T-cell (primary cell): ENCODE measurements at places on chromosomes 3 and 15.

DNA sequence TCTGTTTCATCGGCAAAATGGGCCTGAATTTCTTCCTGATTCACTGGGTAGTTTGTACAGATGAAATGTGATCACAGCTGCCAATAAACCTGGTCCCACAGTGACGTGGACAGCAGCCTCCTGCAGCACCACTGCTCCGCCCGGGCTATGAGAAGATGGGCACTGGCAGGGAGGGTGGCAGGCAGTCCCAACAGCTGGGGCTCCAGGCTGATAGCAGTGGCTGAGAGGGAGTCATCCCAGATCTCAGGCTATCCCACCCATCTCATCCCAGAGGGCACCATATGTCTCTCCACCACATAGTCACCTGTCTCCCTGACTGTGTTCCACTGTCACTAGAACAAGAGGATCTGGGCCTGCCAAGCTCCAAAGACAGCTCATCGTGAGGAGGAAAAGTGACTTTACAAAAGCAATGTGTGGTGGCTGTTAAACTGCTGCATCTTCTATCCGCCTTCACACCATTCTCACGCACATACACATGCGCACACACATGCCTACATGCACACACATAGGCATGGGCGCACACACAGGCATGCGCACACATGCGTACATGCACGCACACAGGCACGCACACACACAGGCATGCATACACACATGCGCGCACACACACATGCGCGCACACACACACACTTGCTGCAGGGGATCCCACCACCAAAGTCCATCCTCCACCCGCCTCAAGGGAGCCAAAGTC, 46.2 kb downstream of the RGMA start:
- no peak overlapping the region for H3K4me3 ChIP-seq
- DNase-seq: no peak
- H3K4me1 ChIP-seq: peaks cover 15% of the 10 kb centered on the region
- H3K27ac ChIP-seq: no peak overlapping the region

- no peak overlapping the region for H3K4me3 ChIP-seq
- no peak overlapping the region for H3K27ac ChIP-seq
- H3K36me3 ChIP-seq: no peaks in the 10 kb centered on the region
- H3K4me1 ChIP-seq: no peaks in the 10 kb centered on the region
Measured at GRCh38 chr15:32787949-32788348, 70.1 kb downstream of the GREM1 start.

DNA sequence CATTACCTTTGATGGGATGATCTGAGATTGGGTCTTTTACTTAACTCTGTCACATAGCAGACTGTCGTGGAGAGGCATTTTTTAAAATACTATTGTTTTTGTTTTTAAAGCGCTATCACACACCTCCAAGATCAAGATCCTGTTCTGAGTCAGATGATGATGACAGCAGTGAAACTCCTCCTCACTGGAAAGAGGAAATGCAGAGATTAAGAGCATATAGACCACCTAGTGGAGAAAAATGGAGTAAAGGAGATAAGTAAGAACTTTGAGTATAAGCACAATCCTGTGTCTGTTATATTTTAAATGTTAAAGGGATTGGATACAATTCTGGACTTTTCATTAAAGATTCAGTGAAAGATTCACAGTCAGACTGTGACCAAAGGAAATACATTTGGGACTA, 18.4 kb upstream of the ZBTB47 start:
- no peak for DNase-seq
- no peaks in the 10 kb centered on the region for H3K27me3 ChIP-seq

DNA sequence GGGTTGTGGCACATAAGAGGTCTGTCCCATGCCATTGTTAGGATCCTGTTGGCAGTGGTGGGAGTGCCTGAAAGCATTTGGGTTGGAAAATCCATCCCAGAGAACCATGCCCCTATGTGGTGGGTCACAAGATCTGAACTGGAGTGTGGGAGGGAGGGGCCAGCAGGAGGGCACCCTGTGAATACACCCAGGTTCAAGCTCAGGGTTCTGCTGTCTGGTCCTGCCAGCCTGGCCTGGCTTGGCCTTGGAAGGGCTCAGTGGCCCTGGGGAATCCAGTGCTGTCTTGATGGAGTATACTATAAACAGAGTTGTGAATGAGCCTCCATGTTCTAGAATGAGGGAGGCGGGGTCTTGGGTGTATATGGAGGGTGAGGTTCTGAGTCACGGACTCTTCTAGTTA, 11.8 kb downstream of the ANKDD1A start:
- no peaks in the 10 kb centered on the region for H3K4me1 ChIP-seq
- no peaks in the 10 kb centered on the region for H3K36me3 ChIP-seq
- DNase-seq: no peak
- H3K4me3 ChIP-seq: no peak overlapping the region
- H3K27ac ChIP-seq: no peak overlapping the region
- no peaks in the 10 kb centered on the region for H3K27me3 ChIP-seq

GRCh38 chr15:60442031-60442650, 36.8 kb downstream of the ICE2 start:
- H3K36me3 ChIP-seq: peaks cover 2% of the 10 kb centered on the region
- no peaks in the 10 kb centered on the region for H3K4me1 ChIP-seq
- H3K27ac ChIP-seq: no peak overlapping the region
- DNase-seq: no peak

DNA sequence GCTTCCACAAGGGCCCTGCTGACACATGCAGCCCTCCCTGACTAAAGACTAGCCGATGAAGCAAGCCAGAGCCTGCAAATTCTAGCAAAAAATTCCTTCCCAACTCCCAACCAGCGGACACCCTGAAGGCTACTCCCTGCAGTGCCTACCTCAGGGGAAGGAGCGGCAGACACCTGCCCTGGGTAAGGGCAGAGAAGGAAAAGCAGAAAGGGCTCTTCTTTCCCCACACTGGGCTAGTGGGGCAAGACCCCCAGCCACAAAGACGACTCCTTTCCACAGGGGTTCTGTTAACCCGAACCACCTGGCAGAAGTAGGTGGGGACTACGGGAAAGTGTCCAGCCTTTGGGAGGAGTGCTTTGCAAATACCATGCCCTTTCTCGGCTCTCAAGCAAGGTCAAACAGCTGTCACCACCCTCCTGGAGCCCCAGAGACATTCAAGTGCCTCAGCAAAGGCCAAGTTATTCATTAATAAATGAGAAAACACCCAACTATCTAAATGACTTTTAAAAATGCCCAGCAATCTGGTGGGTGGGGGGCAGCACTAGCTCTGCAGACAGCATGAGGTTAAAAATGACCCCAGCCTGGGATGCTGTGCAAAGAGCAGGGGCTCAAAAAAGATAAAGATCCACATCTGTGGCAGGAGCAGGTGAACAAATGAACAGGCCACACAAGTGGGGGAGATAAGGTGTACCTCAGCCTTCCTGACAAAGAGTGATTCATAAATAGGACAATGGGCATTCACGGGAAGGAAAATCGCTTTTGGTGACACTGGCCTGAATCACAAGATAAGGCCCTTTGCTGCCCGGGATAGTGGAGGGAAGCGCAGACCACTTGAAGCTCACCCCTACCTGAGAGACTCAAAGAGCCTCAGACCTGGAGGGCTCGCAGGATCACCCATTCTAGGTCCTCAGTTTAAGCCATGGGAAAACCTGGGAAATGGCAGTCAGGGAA, 33.0 kb downstream of the CCDC12 start:
- no peak overlapping the region for H3K4me3 ChIP-seq
- H3K27ac ChIP-seq: no peak overlapping the region
- no peaks in the 10 kb centered on the region for H3K27me3 ChIP-seq
- peaks cover 3% of the 10 kb centered on the region for H3K36me3 ChIP-seq

DNA sequence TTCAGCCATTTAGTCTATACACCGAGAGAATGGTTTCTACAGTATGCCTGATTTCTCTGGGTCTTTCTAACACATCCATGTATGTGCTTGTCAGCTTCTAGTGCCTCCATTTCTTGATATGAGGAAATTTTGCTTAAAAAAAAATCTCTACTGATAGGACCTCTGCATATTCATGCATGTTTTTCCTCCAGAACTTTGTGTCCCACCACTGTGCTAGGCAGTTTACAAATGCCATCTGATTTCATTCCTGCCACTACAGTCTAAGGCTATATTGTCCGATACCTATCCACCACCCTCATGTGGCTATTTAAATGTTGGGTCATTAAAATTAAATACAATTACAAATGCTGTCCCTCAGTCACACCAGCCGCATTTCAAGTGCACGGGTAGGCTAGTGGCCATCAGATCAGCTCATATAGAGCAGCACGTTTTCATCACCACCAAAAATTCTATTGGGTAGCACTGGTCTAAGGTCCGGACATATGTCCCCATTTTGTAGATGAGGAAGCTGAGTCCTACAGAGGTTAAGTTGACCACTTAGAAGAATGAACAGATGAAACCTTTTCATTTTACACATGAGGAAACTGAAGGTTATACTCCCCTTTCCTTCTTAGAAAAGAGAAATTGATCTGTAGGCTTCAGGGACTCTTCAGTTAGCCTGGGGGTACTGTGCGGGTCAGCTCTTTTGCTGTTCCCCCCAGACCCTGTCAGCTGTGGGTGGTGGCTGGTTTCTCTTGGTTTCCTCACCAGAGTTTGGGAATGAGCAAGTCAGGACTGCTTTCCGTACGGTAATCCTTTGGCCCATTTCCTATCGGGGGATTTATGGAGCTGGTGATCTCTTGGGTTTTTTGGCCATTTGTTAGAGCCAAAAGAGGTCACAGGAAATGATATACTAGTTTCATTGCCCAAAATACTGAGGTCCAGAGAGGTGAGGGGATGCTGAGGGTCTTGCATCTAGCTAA, 56.5 kb downstream of the SMAD3 start:
- H3K4me1 ChIP-seq: peaks cover 33% of the 10 kb centered on the region
- H3K27ac ChIP-seq: peak overlapping the region; percentile 96
- no peak overlapping the region for H3K4me3 ChIP-seq
- H3K27me3 ChIP-seq: no peaks in the 10 kb centered on the region

GRCh38 chr3:11555881-11556633, 87.7 kb downstream of the VGLL4 start:
- no peak overlapping the region for H3K4me3 ChIP-seq
- no peak for DNase-seq
- H3K36me3 ChIP-seq: peaks cover 33% of the 10 kb centered on the region

DNA sequence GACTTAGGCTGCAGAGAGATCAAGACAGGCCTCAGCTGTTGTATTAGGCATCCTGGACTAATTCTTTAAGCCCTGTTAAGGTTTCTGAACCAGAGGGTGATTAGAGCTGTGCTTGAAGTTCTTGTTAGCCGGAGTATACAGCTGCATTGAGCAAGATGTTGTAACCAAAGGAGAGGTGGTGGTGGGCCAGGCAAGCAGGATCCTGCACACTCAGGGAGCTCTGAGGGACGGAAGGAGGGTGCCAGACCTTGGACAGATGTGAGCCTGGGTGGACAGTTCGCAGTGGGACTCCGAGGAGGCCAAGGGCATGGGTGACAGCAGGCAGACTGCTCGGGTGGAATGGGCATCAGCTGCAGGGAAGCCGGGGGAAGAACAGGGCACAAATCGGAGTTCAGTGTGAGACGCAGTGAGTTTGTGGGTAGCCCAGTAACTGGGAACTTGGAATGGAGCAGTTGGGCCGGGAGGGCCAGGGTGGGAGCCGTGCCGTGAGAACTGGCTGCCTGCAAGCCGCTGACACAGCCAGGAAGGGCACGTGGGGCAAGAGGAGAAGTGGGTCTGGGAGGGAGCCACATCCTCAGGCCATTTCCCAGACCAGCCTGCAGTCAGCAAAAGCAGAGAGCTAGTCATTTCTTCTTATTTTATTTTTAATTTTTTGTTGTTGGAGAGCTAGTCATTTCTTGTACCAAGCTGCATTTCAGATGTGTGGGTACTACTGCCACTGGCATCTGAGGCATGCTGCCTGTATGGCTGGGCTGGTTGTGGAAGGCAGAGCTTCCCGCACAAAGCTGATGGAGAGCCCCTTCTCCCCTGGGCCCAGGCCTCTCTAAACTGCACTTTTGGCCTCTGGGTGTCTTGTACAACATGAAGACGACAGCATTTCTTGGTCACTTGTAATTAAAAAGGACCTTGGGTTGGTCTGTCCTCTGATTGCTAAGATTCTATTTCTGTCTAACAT, 61.0 kb downstream of the PGPEP1L start:
- H3K27me3 ChIP-seq: no peaks in the 10 kb centered on the region
- H3K4me1 ChIP-seq: no peaks in the 10 kb centered on the region
- no peak overlapping the region for H3K4me3 ChIP-seq
- DNase-seq: no peak

DNA sequence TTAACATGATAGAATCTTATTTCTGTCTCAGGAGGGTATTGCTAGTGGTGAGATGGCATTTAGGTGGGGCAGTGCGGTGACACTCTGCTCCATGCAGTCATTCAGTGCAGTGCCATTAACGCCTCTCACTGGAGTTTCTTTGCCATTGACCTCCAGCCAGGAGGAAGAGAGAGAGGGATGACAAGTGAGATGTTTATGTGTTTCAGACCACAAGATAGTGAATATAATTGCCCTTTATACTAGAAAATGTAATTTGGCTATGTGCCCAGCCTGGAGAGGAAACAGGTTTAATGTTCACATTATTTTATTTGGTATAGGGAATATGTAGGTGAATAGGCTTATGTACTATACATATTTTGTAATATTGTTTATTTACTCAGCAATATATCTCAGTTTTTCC, 84.5 kb downstream of the ZIC1 start:
- no peaks in the 10 kb centered on the region for H3K36me3 ChIP-seq
- H3K27me3 ChIP-seq: no peaks in the 10 kb centered on the region
- no peak for DNase-seq
- no peaks in the 10 kb centered on the region for H3K4me1 ChIP-seq
- H3K27ac ChIP-seq: no peak overlapping the region
- no peak overlapping the region for H3K4me3 ChIP-seq

DNA sequence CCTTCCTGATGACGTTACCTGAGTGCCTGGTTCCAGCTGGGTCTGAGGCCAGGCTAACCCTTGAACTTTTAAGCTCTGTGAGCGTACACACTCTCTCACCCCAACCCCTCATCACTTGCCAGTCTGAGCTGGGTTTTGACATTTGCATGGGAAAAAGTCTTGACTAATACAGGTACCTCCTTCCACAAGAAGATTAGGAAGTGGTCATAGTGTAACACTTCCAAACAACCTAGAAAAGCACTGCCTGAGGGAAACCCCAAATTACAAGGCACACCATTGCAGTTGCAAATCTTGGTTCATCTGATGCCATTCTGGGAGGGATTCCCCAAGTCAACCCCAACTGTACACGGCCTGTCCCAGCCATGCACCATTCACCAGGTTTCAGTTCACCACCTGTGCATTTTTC, 499.8 kb downstream of the FOXP1 start:
- no peak overlapping the region for H3K4me3 ChIP-seq
- no peaks in the 10 kb centered on the region for H3K27me3 ChIP-seq
- H3K27ac ChIP-seq: peak overlapping the region; percentile 30
- H3K36me3 ChIP-seq: no peaks in the 10 kb centered on the region
- H3K4me1 ChIP-seq: peaks cover 57% of the 10 kb centered on the region
- no peak for DNase-seq
